ENCODE measurements at places on chromosomes 2 and 18. TPM values are rescaled to one million over a fixed set of nuclear protein-coding genes. Genes with fewer than 3 reads are reported as not detected.

DNA sequence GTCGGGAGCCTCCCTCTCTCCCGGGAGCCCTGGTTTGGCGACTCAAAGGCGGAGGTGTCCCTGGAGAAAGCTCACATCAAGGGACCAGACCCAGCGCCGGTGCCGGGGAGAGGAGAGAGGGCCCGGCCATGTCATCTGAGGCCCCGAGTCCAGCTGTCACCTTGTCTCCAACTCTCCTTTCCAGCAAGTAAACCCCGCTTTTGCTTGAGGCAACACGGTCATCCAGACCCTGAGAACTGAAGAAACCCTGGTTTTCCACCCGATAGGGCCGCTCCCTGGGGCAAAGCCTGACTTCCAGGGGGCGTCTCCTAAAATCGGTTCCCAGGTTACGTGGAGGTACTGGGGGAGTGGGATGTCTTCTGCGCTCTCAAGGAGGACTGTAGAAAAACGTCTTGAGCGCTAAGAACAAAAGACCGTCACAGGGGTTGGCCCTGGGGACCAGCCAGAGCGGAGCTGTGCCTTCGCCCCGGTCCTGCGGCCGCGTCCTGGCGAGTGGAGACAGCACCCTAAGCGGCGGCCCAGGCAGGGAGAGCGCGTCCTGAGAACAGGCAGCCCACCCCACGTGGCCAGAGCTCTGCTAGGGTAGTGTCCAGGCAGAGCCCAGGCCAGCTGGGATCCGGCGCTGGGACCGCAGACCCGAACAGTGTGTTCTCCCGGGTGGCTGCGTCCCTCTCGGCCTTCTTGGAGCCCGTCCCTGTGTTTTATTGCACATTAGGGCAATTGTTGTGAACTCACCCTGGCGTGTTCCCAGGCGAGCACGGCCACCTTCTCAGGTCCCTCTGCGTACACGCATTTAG lies 55.7 kb downstream of the TMEM18 start:
- no peak for DNase-seq

- DNase-seq = no peak
Measured at GRCh38 chr18:48795696-48796095, 155.1 kb downstream of the SMAD7 start.

DNA sequence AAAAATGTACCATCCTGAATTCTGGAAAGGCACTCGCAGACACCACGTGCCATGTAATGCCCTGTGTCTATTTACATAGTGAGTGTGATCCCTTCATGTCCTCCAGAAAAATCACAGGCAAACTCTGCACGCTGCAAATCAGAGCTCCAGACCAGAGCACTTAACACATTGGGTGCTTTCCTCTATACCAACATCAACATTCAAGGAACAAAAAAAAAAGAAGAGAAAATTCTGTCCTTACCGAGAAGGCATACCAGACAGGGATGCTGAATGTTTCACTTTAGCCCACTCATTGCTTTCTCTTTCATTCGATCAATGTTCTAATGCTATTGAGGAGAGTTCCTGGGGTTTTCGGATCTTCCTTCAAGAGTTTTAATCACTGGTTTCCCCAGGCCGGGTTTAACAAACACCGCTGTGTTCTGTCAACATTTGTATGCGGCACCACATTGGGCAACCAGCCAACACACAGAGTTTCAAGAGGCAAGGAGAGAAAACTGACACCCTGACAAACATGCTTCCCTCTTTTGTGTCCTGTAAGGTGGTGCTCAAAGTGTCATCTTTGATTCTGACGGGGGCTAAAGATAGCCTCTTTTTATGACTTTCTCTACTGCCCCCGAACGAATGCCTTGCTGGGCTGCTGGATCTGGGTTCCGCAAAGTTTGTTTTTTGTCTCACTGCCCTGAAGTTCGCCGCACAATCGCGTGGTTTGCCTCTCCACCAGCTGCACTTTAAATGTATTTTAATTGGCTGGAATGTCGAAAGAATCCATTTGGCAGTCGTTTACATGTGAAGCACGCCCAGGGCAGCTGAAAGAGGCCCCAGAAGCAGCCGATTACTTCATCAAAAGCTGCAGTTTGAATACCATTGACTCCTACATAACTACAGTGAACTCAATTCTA lies 106.4 kb upstream of the NCKAP5 start:
- DNase-seq = peak; percentile 95

- no peak for DNase-seq
Measured at GRCh38 chr2:118148809-118149208, 60.5 kb downstream of the INSIG2 start.

Gene PDE1A
- 6.2 TPM for total RNA-seq
